AG09319 (cell line): ENCODE measurements at places on chromosomes 5 and 9.

DNA sequence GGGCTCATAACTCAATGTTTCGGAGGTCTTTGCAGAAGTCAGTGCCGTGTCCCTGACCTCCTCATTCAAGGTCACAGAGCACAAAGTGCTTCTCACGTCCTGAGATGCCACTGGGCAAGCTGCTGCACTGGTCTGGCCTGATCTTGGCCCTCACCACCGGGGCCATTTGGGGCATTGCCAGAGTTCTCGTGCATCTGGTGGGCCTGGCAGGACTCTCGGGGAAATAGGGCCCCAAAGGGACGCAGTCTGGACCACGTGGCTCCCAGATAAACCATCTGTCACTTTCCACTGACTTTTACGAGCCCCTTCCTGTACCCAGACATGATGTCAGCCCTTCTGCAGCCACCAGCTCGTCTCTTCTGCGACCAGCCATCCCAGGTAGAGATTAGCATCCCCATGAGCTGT is 54.8 kb downstream of the HRH2 start:
- no peak for DNase-seq

- DNase-seq = no peak
These were observed 196.9 kb upstream of the PANK3 start for GRCh38 chr5:168776070-168776469.

DNA sequence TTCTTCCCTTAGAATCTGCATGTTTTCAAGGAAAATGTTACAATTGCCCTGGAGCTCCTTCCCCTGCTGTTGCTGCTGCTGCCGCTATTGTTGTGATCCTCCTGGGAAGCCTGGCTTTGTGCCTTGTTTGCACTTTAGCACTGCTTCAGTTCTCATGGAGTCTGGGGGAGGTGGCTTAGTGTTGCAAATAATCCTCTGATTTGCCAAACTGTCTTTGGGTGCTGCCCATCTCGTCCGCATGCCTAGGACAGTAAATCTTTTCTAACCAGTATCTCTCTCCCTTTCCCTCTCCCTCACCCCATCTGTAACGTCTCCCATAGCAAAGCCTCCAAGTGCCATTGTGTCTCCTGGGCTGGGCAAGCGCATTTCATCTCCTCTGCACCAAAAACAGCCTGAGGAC is 30.3 kb downstream of the FAM240B start:
- no peak for DNase-seq

- no peak for DNase-seq
These were observed 180.2 kb downstream of the DENND1A start for GRCh38 chr9:123749580-123750202.

DNA sequence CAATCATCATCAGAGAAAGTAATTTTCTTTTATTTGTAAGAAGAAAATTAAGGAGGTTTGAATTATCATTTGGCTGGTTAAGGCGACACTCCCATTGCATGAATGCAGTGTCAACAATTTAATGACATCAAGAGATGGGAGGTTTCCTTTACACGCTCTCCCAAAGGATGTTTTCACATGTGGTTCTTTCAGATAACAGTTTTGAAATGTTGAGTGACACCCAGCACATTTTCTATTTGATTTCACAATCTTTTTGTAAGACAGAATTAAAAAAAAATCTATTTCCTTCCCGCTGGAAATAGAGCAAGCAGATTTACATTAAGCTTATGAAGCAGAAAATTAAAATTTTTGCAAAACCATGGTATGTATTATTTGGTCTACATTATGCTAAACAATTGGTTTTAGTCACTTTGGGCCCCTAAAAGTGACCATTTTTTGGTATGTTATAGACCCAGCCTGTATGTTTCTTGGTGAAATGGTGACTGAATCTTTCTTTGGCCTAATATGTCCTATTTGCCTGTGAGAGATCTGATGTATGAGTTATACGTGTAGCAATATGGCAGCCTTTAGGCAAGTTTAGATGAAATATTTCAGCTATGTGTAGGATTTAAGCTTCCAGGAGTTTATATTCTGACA is 18.9 kb upstream of the ANKRD55 start:
- DNase-seq = no peak

GRCh38 chr5:35518104-35518503 is 99.6 kb upstream of the SPEF2 start:
- DNase-seq = no peak

DNA sequence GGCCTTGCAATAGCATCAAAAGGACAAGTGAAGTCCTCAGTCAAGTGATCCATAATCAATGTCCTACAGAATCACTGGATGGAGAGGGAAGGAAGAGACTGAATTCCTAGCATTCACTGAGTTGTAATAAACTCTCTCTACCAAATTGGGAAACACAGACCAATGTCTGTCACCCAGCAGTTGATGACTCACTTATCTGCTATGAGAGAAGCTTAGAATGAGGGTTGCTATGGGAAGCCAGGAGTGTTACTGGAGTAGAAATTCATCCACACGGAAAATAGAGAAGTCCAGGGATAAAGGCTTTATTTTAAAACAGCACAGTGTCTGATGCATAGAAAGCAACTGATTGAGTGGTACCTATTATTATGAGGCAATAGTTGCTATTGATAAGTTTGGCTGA is 407.4 kb downstream of the BRINP1 start:
- peak; percentile 27 for DNase-seq

- DNase-seq = no peak
These were observed 1.7 kb downstream of the PRDM6 start for GRCh38 chr5:123090661-123091297.
